ENCODE measurements at places on chromosomes 7 and 10.

DNA sequence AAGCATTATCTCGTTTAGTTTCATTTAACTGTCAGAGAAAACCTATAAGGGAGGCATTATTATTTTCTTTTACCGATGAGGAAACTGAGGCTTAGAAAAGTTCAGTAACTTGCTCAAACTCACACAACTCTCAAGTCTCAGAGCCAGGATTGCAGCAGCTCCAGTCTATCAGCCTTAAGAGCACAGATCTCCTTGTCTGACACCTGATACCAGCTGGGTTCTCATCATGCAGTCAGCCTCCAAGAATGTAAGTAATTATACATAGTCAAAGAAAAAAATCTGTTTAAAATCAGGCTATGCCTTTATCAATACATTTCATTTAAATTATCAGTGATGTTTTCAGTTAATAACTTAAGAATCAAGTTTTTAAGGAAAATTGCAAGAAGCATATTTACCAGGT, 236.6 kb upstream of the TCF7L2 start:
- DNase-seq = no peak

GRCh38 chr10:132027423-132027983, 38.2 kb upstream of the JAKMIP3 start:
- DNase-seq = no peak

DNA sequence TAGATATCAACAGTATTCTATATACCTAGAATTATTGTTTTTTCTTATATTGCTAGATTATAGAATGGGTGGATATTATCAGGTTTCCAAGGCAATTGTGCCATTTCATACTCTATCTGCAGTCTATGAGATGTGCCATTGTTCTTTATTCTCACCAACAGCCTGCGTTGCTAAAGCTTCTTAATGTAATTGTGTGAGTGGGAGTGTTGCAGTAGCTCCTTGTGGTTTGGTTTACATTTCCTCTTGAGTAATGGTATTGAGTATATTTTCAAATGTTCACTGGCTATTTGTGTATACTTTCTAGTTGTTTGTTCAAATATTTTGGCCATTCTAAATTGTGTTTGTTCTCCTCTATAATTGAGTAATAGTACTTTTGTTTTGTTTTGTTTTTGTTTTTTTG, 199.2 kb downstream of the TFEC start:
- DNase-seq = no peak

DNA sequence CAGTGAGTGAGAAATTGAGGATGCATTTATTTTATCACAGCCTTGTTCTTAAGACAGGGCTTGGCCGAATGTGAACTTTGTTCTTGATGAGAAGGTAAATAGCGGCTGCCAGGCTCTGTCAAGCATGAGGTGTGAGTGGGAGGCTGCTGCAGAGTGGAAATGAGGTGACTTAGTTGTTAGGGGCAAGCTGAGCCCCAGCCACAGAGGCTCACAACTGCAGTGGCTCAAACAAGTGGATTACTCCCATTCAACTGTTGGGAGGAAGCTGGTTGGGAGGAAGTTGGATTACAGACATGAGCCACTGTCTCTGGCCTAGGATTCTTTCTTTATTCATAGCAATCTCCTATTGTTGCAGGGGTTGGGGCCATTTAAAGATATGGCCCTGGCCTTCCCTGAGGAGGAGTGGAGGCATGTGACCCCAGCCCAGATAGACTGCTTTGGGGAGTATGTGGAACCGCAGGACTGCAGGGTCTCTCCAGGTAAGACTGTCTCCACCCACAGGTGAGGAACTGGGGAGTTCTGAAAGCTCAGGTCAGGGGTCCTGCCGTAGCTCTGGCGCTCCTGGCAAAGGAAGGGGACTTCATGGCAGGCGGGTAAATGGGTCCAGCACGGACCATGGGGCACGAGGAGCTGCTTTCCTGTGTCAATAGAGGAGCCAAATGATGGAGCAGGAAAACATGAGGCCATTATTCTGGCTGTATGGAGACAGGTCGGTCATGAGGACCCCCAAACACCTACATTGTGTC, 7.1 kb downstream of the ZSCAN25 start:
- no peak for DNase-seq

DNA sequence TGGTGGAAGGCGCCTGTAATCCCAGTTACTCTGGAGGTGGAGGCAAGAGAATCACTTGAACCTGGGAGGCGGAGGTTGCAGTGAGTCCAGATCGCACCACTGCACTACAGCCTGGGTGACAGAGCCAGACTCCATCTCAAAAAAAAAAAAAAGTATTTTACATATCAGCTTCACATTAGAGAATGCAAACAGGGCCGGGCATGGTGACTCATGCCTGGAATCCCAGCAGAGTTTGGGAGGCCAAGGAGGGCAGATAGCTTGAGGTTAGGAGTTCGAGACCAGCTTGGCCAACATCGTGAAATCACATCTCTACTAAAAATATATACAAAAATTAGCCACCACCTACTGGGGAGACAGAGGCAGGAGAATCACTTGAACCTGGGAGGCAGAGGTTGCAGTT, 31.6 kb downstream of the USP54 start:
- DNase-seq = no peak

- no peak for DNase-seq
These were observed 131.0 kb upstream of the AOAH start for GRCh38 chr7:36855330-36855729.

Data from activated naive CD4-positive, alpha-beta T cell (primary cell).